ENCODE measurements at places on chromosomes 7 and 10. TPM values are rescaled to one million over a fixed set of nuclear protein-coding genes. Genes with fewer than 3 reads are reported as not detected.

Gene ATOH7
- total RNA-seq: 1.8 TPM

Gene PIK3AP1
- total RNA-seq: 2.3 TPM

Gene PRPF18
- 13.5 TPM for total RNA-seq

Gene TMEM184A
- total RNA-seq: 0.66 TPM

Gene WDR86
- total RNA-seq: 59.1 TPM

Gene EPHB6
- total RNA-seq: 18.1 TPM

Gene FAM241B
- 8.7 TPM for total RNA-seq

Gene GOLGA7B
- 0.14 TPM for total RNA-seq

Gene ADRA2A
- total RNA-seq: 2.5 TPM

Gene TAS2R39
- total RNA-seq: not detected

Gene HILPDA
- total RNA-seq: 38.5 TPM

Gene LIPF
- total RNA-seq: not detected

Gene SFTPD
- 0.70 TPM for total RNA-seq

Gene PRSS37
- not detected for total RNA-seq

DNA sequence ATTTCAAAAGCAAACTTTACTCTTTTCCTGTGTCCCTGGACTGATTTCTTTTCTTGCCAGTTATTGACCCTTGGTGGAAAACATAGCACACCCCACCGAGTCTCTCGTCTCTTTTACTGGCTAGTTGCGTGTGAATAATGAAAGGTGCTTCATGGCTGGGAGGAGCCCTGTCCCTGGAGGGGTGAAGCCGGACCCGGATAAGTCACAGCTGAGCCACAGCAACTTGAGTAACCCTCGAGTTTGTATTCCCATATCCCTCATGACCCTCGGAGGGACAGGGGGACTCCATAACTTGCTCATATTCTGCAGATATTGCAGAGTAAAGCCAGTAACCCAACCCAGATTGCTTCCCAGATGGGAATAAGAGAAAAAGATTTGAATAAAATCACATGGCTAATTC, 147.5 kb upstream of the FRMD4A start:
- no peaks in the 10 kb centered on the region for H3K36me3 ChIP-seq
- no peaks in the 10 kb centered on the region for H3K4me1 ChIP-seq
- no peak overlapping the region for H3K4me3 ChIP-seq
- no peak overlapping the region for H3K27ac ChIP-seq
- no peak for DNase-seq

DNA sequence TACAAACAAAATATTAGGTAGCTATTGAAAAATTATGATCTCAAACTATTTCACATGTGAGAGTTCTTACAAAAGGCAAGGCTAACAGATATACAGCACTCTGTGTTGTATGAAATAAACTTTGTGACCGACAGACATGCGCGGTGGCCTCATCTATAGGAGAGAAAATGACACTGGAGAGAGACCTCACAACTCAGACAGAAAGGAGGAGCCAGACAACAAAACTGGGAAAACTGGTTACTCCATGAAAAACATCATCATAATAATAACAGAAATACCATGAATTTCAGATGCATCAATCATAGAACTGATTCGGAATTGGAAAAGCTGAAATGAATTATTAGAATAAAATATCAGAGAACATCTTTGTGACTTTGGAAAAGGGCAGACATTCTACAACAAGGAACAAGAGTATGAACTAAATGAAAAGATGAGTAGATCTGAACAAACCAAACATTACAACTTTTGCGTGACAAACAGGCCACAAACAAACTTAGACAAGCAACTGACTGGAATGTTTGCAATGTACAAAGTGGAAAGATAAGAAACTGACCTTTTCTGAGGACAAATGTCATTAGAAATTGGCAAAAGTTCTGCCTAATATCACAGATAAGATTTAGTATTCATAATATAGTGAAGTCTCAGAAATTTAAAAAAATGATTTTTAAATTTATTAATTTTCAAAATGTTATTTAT, 69.3 kb downstream of the TNS3 start:
- no peak overlapping the region for H3K27ac ChIP-seq
- peaks cover 4% of the 10 kb centered on the region for H3K36me3 ChIP-seq
- no peaks in the 10 kb centered on the region for H3K27me3 ChIP-seq
- H3K4me3 ChIP-seq: no peak overlapping the region

- H3K4me1 ChIP-seq: no peaks in the 10 kb centered on the region
- DNase-seq: no peak
- no peaks in the 10 kb centered on the region for H3K36me3 ChIP-seq
- no peaks in the 10 kb centered on the region for H3K27me3 ChIP-seq
Observed at GRCh38 chr10:86609920-86610319, 44.4 kb upstream of the OPN4 start.

DNA sequence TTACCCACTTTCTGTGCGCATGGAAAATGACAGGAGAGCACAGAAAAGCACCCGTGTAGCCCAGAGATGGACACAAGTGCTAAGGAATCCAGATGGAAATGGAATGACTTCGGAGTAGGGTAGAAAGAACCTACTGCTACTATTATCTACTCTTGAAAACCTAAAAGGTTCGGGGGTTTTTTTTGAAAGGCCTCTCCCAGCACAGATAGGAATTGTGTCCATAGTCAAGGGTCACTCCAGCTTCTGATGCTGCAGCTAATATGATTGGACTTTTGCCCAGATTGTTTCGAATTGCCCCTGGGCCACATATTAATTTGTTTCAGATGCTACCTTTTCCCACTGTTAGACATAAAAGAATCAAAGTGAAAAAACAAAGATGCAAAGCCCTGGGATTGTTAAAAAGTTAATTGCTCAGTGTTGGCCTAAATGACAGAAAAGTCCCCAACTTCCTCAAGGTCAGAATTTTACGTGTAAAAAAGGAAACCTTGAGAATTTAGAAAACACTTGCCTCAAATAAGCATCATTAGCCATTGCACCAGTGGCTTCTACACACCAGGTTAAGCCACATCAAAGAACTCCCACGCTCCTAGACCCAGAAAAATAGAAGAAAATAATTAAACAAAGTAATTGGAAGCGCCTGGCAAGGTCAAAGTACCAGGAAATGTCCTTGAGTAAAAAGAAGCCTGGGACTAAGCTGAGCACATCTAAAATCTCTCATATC, 40.8 kb upstream of the INSIG1 start:
- H3K4me1 ChIP-seq: no peaks in the 10 kb centered on the region
- no peak overlapping the region for H3K4me3 ChIP-seq
- no peak for DNase-seq

DNA sequence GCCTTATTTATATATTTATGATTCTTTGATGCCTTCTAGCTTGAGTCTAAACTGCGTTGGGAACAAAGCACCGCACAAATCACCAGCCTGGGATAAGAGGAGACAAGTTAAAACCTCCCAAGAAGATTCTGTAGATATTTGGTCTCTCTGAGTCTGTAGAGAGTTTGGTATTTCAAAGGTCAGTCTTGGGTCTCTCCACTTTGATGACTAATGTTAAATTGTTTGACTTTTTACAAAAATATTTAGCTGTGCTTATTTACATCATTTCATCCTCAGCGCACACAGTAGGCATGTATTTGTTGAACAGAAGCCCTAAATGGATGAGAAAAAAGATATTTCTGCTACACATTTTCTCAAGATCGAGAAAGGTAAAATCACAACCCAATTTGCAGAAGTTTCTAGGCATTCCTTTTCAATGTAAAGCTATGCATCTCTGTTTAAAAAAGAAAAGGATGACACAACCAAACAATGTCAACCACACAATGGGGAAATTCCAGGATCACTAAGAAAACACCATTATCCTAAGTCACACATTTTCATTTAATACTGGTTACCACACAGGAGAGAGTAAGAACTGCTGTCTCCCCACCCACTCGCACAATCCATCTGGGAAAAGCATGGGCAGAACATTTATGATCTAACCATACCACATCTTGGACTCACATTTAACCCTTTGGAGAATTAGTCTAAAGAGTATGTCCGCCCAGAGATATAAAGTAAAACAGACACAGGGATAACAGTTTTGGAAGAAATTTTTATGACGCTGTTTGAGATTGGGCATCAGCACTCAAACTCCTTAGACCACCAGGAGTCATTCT, 4.4 kb downstream of the CDK6 start:
- H3K27me3 ChIP-seq: peaks cover 6% of the 10 kb centered on the region
- peak overlapping the region; percentile 8 for H3K27ac ChIP-seq
- peak overlapping the region; percentile 70 for H3K4me3 ChIP-seq
- DNase-seq: peak; percentile 65

- H3K4me1 ChIP-seq: peaks cover 26% of the 10 kb centered on the region
- H3K4me3 ChIP-seq: no peak overlapping the region
- DNase-seq: no peak
Observed at GRCh38 chr10:90929179-90929578, 8.3 kb upstream of the ANKRD1 start.

GRCh38 chr7:125061776-125062397, 132.3 kb upstream of the POT1 start:
- H3K27me3 ChIP-seq: no peaks in the 10 kb centered on the region
- H3K27ac ChIP-seq: no peak overlapping the region
- H3K4me1 ChIP-seq: no peaks in the 10 kb centered on the region
- H3K4me3 ChIP-seq: no peak overlapping the region

DNA sequence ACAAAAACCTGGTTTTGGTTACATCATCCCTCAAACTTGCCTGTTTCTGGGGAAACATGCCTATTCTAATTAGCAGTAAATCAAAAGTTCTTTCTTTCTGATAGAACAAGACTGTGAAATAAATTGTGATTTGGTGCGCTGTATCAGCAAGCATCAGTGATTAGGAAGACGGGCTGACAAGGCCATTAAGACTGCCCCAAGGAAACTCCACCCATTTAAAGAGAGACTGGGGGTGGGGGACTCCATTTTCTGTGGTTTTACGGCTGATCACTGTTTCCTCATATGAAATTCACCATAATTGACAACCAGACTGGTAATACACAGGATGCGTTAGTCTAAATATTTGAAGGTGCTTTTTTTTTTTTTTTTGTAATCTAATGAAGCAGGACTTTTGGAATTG, 68.7 kb downstream of the MBL2 start:
- H3K27me3 ChIP-seq: no peaks in the 10 kb centered on the region
- H3K4me1 ChIP-seq: no peaks in the 10 kb centered on the region
- H3K27ac ChIP-seq: no peak overlapping the region
- H3K36me3 ChIP-seq: no peaks in the 10 kb centered on the region
- no peak overlapping the region for H3K4me3 ChIP-seq
- DNase-seq: no peak

DNA sequence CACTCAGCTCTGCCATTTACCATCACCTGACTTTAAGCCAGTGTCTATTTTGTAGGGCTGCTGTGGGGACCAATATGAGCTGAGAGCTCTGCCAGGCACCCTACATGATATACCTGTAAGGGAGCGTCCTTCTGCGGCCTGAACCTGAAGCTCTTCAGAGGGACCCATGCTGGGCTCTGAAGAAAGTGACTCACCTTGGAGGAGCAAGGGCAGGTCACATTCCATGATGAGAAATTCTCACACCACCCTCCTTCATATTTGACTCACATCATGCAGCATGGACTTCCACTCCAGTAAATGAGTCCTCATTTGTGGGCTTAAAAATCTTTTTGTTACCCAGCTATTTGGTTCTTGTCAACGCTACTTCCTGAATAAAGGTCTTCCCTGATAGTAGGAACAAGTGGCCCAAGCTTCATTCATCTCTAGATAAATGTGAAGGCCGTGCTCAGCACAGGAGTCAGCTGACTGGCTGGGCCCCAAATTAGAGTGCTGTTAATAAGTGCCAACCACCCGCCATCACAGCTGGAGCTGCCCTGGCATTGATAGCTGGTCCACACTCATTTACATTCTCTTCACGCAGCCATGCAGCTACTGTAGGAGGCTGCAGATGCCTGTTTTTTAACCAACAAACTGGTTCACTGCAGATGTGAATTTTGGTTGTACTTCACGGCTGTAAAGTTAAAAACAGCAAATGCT, 78.4 kb downstream of the RNF216 start:
- H3K36me3 ChIP-seq: no peaks in the 10 kb centered on the region
- no peak for DNase-seq
- no peaks in the 10 kb centered on the region for H3K27me3 ChIP-seq
- H3K27ac ChIP-seq: 0 out of 2 replicates have a peak overlapping the region, but pooled peaks have one; percentile 13

DNA sequence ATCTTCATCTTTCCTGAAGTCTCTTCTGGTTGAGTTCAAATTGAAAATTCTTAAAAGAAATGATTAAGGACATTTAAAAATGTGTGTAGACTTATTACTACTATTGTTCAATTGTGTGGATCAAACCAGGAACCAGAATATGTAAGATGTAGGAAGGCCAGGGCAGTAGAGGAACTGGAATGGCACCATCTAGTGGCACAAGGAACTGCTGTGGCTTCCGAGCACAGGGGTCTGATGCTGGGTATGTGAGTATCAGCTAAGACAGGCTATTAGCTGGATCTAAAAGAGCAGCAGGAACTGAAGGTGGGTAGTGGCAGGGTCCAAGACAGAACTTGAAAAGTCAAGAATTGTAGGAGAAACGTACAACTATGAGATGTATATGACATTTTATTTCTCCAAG, 247.3 kb downstream of the SEMA3A start:
- no peaks in the 10 kb centered on the region for H3K36me3 ChIP-seq
- H3K27ac ChIP-seq: no peak overlapping the region
- H3K4me1 ChIP-seq: no peaks in the 10 kb centered on the region
- peak; percentile 78 for DNase-seq
- H3K4me3 ChIP-seq: no peak overlapping the region
- no peaks in the 10 kb centered on the region for H3K27me3 ChIP-seq

- H3K4me3 ChIP-seq: no peak overlapping the region
- no peaks in the 10 kb centered on the region for H3K4me1 ChIP-seq
- no peak overlapping the region for H3K27ac ChIP-seq
- H3K36me3 ChIP-seq: no peaks in the 10 kb centered on the region
Observed at GRCh38 chr10:10892290-10892875, 125.3 kb upstream of the CELF2 start.

GRCh38 chr10:75062506-75063299, 48.8 kb upstream of the SAMD8 start:
- H3K4me1 ChIP-seq: 0 out of 2 replicates have a peak, but pooled peaks cover 3% of the 10 kb centered on the region
- H3K27ac ChIP-seq: no peak overlapping the region
- no peak overlapping the region for H3K4me3 ChIP-seq
- H3K27me3 ChIP-seq: no peaks in the 10 kb centered on the region
- no peak for DNase-seq

- DNase-seq: no peak
- H3K36me3 ChIP-seq: no peaks in the 10 kb centered on the region
- no peaks in the 10 kb centered on the region for H3K4me1 ChIP-seq
- no peak overlapping the region for H3K27ac ChIP-seq
- no peaks in the 10 kb centered on the region for H3K27me3 ChIP-seq
- no peak overlapping the region for H3K4me3 ChIP-seq
Observed at GRCh38 chr7:46937826-46938225, 644.1 kb downstream of the TNS3 start.

DNA sequence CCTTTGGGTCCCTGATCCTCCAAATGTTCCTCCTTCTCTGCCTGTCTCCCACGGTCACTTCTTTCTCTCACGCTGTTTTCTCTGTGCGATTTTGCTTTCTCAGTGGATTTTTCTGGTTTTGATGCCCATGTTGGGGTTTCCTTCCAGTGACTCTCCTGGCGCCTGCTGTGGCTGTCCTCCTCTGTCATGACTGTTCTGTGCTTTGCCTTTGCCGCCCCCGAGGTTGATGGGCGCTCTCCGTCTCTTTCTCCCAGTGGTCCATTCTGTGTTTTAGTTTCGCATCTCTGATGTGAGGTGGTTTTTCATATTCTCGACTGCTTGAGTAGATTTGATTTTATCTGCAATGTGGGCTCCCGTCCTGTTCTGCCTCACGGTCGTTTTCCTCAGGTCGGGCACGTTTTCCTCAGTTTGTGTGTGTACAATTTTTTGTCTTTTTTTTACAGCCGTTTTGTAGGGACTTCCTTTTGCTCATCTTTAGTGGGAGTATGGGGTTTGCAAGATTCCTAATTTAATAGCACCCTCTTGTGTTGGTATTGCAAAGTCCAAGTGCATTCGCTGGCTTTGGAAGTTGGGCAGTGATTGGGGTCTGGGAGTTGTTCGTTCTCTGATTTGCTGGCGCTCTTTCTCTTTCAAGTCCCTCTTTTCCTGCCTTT, 100.0 kb downstream of the INPP5A start:
- H3K4me1 ChIP-seq: no peaks in the 10 kb centered on the region
- H3K4me3 ChIP-seq: no peak overlapping the region
- no peak overlapping the region for H3K27ac ChIP-seq
- peak; percentile 80 for DNase-seq
- H3K27me3 ChIP-seq: no peaks in the 10 kb centered on the region
- no peaks in the 10 kb centered on the region for H3K36me3 ChIP-seq
